Anterior cingulate cortex (tissue), 58 donors: ENCODE measurements at places on chromosomes 16 and 17.

GRCh38 chr16:56423584-56424403 lies 1.6 kb downstream of the AMFR start:
- no peak for DNase-seq

DNA sequence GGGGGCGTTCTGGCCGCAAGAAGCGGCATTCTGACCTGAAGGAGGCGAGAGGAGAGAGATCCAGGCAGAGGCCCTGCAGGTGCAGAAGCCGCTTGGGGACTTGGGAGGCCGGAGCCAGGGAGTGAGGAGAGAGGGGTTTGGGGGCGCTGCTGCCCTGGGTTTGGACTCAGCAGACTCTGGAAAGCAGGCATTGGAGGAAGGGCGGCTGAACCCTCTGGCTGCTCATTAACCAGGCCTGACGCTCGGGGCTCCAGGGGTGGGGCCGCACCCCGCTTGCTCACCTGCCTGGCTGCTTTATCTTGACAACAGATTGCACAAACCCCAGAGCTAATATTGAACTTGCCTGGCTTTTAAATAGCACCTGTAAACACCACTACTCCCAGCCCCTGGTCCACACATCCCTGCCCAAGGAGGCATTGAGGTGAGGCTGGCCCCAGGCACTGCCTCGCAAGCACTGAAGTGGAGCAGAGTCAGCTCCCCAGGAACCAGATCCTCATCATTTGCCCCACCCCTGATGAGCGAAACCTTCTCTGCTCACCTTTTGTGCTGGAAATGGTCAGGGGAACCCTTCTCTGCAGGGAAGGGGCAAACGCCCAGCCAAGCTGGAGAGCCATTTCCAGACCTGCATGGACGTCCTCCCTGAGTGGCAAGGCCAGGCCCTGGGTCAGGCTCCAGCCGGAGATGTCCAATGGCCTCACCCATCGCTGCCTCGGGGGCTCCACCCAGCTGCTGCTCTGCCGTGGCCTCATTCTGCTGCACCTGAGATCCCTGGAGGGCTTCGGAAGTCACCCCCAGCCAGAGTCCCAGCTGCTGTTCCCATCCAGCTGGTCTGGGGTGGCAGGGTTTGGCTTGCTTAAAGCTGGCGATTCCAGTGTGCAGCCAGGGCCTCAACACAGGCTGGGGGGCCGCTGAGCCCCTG lies 190.2 kb upstream of the GSE1 start:
- no peak for DNase-seq

DNA sequence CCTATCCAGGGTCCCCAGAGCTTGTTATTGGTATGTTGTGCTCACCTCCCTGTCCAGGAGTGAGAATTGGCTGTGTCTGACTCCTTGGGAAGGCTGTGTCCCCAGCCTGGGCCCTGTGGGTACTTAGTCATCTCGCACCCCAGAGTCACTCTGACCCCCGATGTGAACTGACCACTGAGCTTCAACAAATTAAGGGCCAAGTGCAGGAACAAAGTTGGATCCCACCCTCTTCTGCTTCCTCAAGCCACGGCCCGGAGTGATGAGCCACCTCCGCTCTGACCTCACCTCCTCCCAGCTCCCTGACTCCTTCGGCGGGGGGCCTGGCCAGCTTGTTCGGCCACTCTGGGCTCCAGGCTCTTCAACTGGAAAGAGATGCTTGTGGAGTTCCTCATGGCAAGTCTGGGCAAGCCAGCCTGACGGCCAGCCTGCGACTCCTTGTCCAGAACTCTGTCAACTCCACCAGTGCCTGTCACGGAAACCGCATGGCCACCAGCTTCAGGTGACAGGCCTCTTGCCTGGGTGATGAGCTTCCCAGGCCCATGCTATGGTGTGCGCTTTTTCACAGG lies 22.3 kb upstream of the MPRIP start:
- DNase-seq, result no peak

- no peak for DNase-seq
These were observed 50.9 kb downstream of the LDHD start for GRCh38 chr16:75065521-75066149.

- DNase-seq, result no peak
These were observed 4.6 kb downstream of the TEN1 start for GRCh38 chr17:75983501-75984181.

DNA sequence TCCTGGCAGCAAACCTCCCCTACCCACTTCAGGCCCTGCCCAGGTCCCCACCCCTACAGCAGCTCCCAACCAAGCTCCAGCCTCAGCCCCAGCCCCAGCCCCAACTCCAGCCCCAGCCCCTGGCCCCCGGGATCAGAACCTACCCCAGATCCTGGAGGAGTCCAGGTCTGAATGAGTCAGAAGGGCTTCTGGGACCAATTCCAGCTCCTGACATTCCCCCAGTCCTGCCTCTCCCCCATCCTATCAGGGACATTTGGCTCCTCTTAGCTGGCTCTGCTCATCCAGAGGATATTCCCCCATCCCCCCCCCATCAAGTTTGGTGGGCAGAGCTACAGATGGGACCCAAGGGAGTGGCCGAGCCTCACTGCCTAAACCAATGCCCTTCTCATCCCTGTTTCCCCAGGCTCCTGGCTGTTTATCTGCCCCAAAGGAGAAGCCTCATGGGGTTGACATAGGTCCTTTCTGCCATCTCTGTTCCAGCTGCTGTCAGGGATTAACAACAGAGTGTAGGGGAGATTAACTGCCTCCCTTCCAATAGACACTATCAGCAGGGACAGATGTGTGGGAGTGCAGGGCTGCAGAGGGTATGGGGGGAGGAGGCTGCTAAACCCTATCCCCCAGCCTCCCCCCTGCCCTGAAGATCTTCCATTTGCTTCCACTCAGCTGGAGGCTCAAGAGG lies 16.5 kb downstream of the CNTNAP1 start:
- no peak for DNase-seq

DNA sequence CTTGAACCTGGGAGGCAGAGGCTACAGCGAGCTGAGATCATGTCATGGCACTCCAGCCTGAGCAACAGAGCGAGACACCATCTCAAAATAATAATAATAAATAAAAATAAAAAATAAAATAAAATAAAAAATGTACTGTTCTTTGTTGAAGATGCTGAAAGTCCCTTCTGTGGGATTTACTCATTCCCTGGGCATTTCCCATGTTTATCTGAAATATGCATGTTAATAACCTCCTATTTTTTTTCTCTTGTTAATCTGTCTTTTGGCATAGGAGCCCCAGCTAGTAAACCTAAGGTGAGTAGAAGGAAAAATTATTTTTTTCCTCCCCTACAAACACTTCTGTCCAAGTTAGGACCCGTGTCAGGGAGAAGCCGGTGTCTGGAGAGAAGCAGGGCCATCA lies 34.4 kb downstream of the TMEM92 start:
- no peak for DNase-seq

DNA sequence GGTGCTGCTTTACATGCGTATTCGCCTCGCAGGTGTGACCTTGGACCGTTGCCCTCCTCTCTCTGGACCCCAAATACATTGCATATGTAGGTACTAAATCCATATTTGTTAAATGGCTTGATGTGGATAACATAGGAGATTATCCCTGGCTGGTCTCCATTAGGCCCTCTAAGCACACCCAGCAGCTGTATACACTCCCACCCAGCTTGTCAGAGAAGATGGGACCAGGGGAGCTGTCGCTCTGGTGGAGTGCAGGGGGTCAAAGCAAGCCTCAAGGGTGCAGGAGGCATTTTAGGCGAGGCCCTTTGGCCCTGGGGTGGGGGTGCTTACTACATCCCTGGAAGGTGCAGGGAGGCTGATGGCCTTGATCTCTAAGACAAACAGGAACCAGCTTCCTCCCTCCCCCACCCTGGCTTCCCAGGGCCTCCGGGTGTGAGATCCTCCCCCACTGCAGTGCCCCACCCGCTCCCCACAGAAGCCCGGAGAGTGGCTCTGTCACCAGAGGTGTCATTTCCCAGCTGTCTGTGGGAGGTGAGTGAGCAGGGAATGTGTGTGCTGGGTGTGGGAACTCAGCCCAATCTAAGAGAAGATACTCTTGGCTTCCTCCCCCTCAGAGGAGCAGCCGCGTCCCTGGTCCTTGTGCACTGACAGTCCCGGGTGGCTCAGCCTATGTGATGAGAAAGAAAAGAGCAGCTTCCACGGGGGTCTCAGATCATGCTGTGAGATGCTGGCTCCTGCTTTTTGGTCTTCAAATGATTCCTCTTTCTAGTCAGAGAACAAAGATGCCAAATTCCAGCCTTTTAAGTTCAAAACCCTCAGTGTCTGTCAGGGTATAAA lies 1.4 kb upstream of the VAMP2 start:
- no peak for DNase-seq

DNA sequence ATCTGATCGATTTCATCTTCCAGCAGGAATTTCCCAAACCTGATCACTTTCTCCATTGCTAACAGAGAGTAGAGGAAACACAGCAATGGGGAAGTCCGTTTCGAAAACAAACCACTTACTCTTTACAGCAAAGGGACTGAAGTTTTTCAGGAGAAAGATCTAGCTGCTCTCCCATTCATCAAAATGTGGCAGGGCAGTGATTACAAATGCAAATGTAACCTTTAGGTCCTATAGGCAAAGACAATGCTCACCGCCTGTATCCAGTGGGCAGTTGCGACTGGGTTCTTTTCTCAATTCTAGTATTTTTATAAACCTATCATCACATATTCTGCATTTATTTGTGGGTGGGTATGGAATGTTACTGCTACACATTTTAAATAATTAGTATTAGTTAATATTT lies 218.0 kb upstream of the ZFHX3 start:
- DNase-seq, result no peak

- no peak for DNase-seq
These were observed 1.6 kb upstream of the MRPL58 start for GRCh38 chr17:75010683-75011400.

GRCh38 chr17:57373756-57374155 lies 117.4 kb downstream of the MSI2 start:
- no peak for DNase-seq

DNA sequence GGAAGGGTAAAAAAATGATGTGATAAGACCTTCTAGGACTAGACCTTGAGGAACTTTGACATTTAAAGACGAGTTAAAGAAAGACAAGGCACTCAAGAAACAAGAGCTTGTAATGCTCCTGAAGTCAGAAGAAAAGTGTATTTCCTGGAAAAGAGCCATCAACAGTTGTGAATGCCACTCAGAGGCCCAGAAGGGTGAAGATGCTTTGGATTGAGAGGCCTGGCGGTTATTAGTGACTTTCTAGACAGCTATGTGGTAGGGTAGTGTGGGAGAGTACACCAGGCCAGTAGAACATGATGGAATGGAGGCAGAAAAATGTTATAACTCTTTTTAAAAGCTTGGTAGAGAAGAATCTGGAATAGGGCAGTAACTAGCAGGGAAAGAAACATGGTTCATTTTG lies 34.1 kb upstream of the ANKFN1 start:
- no peak for DNase-seq
